ENCODE measurements at places on chromosomes 3 and 15.

DNA sequence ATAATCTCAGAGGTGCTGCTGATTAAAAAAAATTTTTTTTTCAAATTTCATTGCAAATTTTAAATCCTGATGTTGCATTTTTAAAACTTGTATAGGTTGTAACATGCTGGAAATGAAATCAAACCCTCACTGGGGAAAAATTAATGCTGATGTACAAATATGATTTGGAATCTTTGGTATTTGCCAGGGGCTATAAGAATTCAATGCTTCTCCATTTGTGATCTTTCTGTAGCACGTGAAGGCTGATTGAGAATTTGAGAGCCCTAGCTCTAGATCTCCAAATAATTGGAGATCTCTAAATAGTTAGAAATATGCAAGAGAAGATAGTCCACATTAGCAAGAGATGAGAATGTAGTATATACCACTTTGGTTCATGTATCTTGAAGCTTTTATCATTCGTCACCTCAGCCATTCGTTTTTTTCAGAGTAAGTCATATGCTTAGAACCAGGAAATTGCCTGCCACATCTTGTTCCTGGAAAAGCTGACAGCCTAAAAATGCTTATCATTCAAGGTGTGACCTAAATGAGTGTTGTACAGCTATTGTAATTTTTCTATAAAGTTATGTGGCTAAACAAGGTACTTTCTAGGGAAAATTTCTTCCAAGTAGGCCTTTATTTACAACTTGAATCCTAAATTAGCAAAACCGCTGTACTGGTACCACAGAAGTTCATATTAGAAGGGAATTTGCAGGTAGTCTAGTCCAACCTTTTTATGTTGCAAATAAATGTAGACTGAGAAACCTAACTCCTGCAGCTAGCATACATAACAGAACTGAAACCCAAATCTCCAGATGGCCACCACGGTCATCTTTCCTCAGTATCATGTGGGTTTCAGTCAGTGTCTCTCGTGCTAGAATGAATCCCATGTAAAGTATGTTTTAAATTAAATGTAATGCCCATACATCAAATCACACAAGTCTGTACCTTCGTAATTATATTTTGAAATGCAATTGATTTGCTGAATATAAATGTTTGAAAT, 48.5 kb downstream of the FNDC3B start:
- DNase-seq: no peak

DNA sequence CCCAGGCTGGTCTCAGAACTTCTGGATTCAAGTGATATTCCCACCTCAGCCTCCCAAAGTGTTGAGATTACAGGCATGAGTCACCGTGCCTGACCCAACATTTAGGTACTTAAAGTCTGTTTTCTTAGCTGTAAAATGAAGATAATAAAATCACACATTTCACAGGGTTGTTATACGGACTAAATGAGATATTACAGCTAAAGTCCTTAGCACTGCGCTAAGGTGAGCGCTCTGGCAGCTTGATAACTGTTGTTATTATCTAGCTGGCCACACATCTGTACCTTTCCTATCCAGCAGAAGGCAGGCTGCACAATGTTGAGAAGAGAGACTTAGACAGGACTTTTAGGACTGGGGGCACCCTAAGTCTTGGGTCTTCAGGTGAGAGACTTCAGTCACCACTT, 2.7 kb upstream of the LIPH start:
- DNase-seq: no peak

DNA sequence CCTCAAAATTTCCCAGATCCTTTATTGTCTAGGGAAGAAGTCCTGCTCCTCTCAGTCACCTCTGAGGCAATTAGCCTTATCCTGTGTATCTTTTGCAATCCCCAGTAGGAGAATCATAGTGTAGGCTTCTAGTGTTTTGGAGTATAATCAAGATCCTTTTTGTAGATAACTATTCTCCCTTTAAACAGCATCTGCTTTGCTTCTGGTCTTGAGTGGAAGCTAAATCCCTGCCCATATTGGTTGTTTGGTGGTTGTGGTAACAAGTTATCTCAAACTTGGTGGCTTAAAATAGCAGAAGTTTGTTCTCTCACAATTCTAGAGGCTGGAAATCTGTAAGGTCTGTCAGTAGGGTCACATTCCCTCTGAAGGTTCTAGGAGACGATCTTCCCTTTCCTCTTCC, 217.5 kb upstream of the RASGRP1 start:
- DNase-seq: no peak

DNA sequence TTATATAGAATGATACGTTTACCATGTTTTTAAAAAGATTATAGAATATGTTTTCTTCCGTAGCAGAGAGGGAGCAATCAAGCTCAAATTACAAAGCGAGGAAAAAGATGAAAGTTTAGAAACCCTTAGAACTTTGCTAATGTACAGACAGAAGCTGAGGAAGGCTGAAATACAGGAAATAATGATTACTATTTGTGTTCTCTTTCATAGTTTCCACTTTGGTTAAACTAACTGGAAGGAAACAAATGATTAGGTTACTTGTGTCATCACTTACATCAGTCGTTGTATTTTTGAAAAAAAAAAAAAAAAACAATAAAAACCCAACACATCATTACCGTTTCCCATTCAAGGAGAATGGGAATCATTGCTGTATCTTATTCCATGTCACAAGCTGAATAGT, 337.8 kb upstream of the CBLB start:
- no peak for DNase-seq

GRCh38 chr15:57472861-57473260, 96.6 kb downstream of the CGNL1 start:
- DNase-seq: no peak

GRCh38 chr3:77475507-77475906, 435.6 kb downstream of the ROBO2 start:
- no peak for DNase-seq

DNA sequence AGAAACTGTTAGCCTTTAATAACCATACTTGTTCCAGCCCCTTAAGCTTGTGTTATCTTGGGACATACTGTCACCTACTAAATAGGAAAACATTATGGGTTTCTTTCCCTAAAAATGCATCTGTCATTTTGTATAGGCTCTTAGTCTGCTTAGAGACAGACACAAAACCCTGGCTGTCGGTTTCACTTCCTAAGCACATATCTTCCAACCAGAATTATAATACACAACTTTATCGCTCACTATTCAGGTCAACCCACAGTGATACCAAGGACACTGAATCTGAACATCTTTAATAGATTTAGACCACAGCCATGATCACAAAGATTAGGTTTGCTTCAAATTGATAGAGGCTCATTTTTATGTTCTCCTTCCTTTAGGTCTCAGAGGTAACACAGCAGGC, 111.8 kb downstream of the CFAP20DC start:
- DNase-seq: no peak

DNA sequence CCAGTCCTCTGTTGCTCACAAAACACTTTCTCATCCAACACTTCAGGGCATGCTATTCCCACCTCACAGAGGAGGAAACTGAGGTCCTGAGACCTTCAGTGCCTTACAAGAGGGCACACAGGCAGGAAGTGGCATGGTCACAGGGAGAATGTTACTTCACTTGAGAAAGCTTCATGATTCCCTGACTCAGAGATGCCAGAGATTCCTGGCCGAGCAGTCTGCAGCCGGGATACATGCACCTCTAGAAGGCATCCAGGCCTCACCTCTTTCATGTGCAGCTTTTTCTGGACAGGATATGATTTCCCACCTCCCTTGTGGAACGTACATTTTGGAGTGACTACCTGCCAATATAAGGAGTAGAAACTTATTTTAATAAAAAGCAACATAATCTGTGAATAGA, 2.8 kb upstream of the SST start:
- no peak for DNase-seq

- DNase-seq: no peak
Measured at GRCh38 chr3:31882431-31882830, 98.6 kb downstream of the OSBPL10 start.

- no peak for DNase-seq
Measured at GRCh38 chr3:32237670-32238452, 619 bp upstream of the CMTM8 start.

DNA sequence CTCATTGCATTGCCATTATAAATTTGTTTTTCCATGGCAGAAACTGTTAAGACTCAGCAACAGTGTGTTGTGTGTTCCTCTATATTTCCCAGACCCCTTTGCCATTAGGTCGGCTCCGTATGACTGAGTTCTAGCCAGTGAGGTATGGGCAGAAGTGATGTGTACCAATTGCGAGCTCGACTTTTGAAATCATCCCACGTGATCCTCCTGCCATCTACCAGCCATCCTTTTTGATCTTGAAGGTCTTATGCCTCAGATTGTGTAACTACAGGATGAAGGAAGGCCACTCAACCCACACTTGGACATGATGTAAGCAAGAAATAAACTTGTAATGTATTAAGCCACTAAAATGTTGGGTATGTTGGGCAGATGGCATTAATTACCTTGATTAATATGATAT, 562.3 kb downstream of the PDCD6IP start:
- no peak for DNase-seq

- DNase-seq: no peak
Measured at GRCh38 chr3:115652738-115653137, 29.4 kb downstream of the GAP43 start.

- peak; percentile 71 for DNase-seq
Measured at GRCh38 chr3:98589331-98590036, 3.9 kb downstream of the CPOX start.

DNA sequence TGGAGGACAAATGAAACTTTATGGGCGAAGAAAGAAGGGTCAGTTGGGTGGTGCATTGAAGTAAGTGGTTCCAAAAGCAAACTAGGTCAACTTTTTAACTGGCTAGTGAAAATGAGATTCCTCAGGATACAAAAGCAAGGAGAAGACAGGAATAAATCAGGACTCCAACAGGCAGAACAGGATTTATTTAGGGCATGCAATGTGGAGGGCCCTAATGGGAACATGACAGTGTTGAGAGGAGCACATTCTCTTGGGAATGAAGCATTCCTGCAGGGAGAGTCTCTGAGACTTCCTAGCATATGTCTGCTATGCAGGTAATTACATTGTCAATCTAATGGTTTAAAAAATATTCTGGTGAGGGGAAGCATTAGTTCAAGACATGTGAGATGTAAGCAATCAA, 8.7 kb downstream of the NPAP1 start:
- no peak for DNase-seq

DNA sequence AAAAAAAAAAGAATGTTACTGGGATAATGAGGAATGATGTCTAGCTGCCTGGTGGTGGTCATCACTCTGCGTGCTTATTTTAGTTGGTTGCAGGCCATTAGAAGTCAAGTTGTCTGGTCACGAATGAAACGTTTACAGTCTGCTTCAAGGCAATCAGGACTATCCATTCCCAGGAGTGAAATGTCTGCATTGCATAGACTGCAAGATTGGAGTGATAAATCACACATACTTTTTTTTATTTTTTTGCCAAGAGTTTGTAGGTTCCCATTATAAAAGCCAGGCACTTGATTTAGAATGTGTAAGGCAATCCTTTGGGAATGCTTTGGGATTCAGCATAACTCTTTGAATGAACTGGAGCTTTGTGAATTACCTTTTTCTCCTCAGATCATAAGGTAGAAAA, 132.3 kb downstream of the STAC start:
- no peak for DNase-seq

GRCh38 chr3:16316847-16317560, 52.0 kb downstream of the OXNAD1 start:
- DNase-seq: no peak

DNA sequence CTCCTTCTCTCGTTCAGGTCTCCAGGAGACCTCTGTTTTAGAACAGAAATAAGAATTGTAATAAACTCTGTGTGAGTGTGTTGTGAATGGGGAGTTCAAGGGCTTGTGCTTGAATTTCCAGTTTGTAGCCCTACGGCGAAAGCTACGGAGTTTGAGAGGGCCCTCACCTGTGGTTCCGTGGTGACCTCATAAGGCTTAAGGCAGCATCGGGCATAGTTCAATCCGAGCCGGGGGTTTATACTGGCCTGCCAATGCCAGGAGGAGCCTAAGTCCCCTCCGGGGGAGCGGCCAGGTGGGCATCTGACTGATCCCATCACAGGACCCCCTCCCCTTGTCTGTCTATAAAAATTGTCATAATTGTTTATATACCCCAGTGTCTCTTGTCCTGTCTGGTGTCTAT, 43.7 kb downstream of the ZBTB11 start:
- DNase-seq: no peak
